ENCODE measurements at places on chromosomes 3 and 15.

DNA sequence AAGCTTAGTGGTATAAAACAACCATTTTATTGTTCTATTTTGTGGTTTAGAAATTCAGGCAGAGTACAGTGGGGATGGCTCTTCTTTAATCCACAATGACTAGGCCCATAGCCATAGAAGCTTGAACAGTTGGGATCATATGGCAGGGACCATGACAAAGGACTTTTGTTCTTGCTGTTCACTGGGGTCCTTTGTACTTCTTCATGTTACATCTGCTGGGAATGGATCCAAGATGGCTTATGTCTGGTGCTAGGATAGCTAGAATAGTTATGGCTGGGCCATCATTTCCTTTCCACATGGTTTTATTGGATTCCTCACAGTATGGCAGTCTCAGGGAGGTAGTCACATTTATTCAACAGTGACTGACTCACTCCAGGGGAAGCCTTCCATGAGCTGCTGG is 427.9 kb upstream of the AGTR1 start:
- DNase-seq = no peak

DNA sequence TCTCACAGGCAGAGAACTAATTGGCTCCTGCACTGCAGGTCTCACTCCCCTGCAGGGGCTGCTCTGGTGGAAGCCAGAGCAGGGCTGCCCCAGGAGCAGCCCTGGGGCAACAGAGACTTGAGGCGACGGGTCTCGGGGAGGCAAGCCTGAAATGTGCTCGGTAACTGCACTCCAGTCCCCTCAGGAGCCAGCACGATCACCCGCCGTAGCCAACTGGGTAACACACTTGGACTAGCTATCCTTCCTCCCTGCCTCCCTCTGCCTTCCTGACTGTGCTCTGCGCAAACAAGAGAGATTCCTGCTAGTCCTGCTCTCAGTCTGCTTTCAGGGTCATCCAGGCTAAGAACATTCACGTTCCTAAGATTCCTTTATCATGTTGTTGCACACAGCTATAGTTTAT is 140.7 kb upstream of the NSMCE3 start:
- DNase-seq = no peak

DNA sequence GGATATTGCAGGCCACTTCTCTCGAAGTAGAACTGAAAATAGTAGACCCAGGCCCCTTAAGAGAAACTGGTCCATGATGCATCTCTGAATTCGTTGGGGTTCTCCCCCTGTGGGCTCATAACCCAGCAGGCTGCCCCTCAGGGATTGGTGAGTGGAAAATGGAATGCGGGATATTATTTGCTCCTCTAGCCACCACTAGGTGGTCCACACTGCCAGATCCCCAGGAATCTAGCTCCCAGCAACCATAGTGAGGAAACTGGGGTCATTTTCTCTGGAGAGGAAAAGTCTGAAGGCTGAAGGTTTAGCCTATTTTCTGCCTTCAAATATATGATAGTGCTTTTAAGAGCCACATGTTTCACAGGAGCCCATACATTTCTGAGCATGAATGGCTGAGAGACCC is 6.7 kb downstream of the CX3CR1 start:
- DNase-seq = no peak

GRCh38 chr3:66863205-66864111 is 134.6 kb upstream of the KBTBD8 start:
- no peak for DNase-seq

All from stimulated activated CD4-positive, alpha-beta T cell treated with anti-CD3 and anti-CD28 coated beads, TNF-alpha, amount 100 ng/mL, for 48 hours (primary cell).